ENCODE measurements at places on chromosomes 3 and 15. TPM values are rescaled to one million over a fixed set of nuclear protein-coding genes. Genes with fewer than 3 reads are reported as not detected.

SEMA7A gene
- 11.2 TPM for total RNA-seq

ZNF662 gene
- not detected for total RNA-seq

RASL12 gene
- total RNA-seq = 0.67 TPM

TMEM45A gene
- total RNA-seq = 8.6 TPM

ARRDC4 gene
- 2.9 TPM for total RNA-seq

GOLGA8Q gene
- 1.1 TPM for total RNA-seq

HESX1 gene
- total RNA-seq = 1.1 TPM

OIP5 gene
- 26.7 TPM for total RNA-seq

MITF gene
- total RNA-seq = 10.8 TPM

CTXND1 gene
- total RNA-seq = not detected

HRG gene
- total RNA-seq = not detected

MESP2 gene
- total RNA-seq = 1.1 TPM

LRRN1 gene
- total RNA-seq = 0.13 TPM

ERICH6 gene
- 0.28 TPM for total RNA-seq

TPRG1 gene
- total RNA-seq = not detected

NRROS gene
- 8.8 TPM for total RNA-seq

GOLGA6A gene
- 0.05 TPM for total RNA-seq

ADAMTS7 gene
- total RNA-seq = 1.0 TPM

P2RY14 gene
- total RNA-seq = not detected

MESP1 gene
- total RNA-seq = 6.4 TPM

VIPR1 gene
- total RNA-seq = 0.41 TPM

CADM2 gene
- 0.64 TPM for total RNA-seq

CHRM5 gene
- total RNA-seq = not detected

SERINC4 gene
- not detected for total RNA-seq

UBP1 gene
- total RNA-seq = 62.4 TPM

SLC9C1 gene
- total RNA-seq = not detected

ALG1L2 gene
- total RNA-seq = 0.33 TPM

GNB5 gene
- 58.7 TPM for total RNA-seq

MST1R gene
- total RNA-seq = 27.5 TPM

DPPA2 gene
- not detected for total RNA-seq

ABCF3 gene
- 101 TPM for total RNA-seq

TRIM42 gene
- total RNA-seq = not detected

ACSBG1 gene
- 0.31 TPM for total RNA-seq

IQCH gene
- 3.9 TPM for total RNA-seq

LRRC3B gene
- total RNA-seq = not detected

SCG5 gene
- 0.67 TPM for total RNA-seq

P2RY13 gene
- total RNA-seq = not detected

RBM15B gene
- 30.9 TPM for total RNA-seq

TJP1 gene
- 79.1 TPM for total RNA-seq

CEP97 gene
- total RNA-seq = 17.4 TPM

MYH15 gene
- total RNA-seq = 1.2 TPM

MED12L gene
- total RNA-seq = 2.8 TPM

ACTR8 gene
- total RNA-seq = 26.2 TPM

CYP19A1 gene
- not detected for total RNA-seq

KLHL40 gene
- total RNA-seq = not detected

C2CD4A gene
- 0.15 TPM for total RNA-seq

BNC1 gene
- total RNA-seq = not detected

CAMKV gene
- 0.85 TPM for total RNA-seq

GRIP2 gene
- total RNA-seq = 6.5 TPM

KNG1 gene
- 0.23 TPM for total RNA-seq

AZI2 gene
- 42.4 TPM for total RNA-seq

ZNF80 gene
- not detected for total RNA-seq

ELL3 gene
- total RNA-seq = 6.8 TPM

TTLL13 gene
- 0.39 TPM for total RNA-seq

ARNT2 gene
- total RNA-seq = 16.8 TPM

BTLA gene
- not detected for total RNA-seq

PLXNB1 gene
- total RNA-seq = 22.8 TPM

DNAH12 gene
- total RNA-seq = 0.21 TPM

CHRFAM7A gene
- total RNA-seq = 11.5 TPM

CFAP92 gene
- total RNA-seq = 0.18 TPM
